ENCODE measurements at places on chromosomes 3 and 15.

GRCh38 chr15:34799149-34800101 lies 4.1 kb upstream of the ACTC1 start:
- DNase-seq: no peak

GRCh38 chr3:151404316-151404715 lies 19.8 kb upstream of the P2RY12 start:
- no peak for DNase-seq

- no peak for DNase-seq
These were observed 188.6 kb upstream of the EPHA3 start for GRCh38 chr3:88918841-88919240.

GRCh38 chr3:154794391-154794790 lies 285.7 kb upstream of the MME start:
- DNase-seq: no peak

- DNase-seq: no peak
These were observed 351.2 kb upstream of the SGO1 start for GRCh38 chr3:20537234-20537633.

DNA sequence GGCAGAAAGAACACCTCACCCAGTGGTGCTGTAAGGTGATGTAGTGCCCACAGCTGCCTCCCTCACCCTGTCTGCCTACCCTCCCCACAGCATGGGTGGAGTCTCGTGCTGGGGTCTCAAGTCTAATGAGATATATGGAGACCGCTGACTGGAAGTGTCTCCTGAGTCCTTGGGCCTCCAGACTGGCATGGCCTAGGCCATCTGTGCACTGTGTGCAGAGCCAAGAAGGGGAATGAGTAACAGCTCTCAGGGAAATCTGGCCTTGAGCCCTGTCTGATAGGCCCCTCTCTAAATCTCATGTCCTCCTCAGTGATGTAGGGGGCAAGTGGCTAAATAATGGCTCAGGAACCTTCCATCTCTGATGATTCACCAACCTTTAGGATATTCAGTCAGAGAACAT lies 277.4 kb downstream of the PLCL2 start:
- no peak for DNase-seq

GRCh38 chr3:73509816-73510215 lies 114.9 kb downstream of the PDZRN3 start:
- DNase-seq: no peak

DNA sequence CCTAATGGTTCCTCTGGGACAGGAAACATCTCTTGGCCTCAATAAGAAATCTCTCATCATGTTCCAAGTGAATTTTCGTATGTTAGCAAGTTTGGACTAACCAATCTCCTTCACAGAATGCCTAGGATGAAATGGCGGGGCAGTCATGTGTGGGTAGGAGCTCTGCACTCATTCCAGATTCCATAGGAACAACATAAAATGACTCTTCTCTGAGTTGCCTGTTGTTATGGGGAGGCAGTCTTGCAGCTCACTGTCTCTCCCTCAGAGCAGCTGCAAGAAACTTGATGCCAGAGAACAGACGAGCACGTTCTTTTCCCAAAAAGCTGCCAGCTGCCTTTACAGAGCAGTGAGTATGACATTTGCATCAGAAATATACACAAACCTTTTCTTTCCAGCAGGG lies 34.1 kb downstream of the SPATA12 start:
- DNase-seq: no peak

GRCh38 chr3:122916580-122916979 lies 111.0 kb downstream of the SEMA5B start:
- no peak for DNase-seq

DNA sequence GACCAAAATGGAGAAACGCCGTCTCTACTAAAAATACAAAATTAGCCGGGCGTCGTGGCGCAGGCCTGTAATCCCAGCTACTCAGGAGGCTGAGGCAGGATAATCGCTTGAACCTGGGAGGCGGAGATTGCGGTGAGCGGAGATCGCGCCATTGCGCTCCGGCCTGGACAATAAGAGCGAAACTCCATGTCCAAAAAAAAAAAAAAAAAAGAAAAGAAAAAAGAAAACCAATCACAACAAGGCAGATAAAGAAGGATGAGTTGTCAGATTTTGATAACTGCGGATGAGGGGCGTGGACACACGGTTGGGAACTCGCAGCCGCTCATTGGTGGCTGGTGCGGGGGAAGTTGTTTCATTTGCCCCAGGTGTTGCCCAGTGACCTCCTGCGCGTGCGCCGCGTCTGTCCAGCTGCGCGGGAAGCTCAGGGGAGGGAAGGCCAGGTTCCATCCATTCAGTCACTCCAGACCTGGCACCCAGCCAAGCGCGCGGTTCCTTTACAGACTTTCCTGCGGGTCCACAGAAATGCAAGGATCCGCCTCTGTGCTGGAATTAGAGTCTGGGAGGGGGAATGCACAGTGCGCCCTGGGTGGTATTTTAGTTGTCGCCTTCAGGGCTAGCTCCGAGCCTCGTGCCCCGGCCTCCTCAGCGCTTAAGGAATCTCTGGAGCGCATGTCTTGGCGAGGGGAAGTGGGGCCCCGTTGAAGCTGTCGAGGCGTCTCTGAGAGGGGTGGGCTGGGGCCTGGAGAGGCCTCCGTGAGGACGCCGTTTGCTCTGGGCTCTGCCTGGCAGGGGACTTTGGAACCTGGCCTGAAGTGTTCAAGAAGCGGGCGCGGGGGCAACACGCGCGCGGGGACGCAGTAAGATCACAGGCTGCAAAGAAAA lies 708 bp upstream of the GCHFR start:
- DNase-seq: peak; percentile 81

DNA sequence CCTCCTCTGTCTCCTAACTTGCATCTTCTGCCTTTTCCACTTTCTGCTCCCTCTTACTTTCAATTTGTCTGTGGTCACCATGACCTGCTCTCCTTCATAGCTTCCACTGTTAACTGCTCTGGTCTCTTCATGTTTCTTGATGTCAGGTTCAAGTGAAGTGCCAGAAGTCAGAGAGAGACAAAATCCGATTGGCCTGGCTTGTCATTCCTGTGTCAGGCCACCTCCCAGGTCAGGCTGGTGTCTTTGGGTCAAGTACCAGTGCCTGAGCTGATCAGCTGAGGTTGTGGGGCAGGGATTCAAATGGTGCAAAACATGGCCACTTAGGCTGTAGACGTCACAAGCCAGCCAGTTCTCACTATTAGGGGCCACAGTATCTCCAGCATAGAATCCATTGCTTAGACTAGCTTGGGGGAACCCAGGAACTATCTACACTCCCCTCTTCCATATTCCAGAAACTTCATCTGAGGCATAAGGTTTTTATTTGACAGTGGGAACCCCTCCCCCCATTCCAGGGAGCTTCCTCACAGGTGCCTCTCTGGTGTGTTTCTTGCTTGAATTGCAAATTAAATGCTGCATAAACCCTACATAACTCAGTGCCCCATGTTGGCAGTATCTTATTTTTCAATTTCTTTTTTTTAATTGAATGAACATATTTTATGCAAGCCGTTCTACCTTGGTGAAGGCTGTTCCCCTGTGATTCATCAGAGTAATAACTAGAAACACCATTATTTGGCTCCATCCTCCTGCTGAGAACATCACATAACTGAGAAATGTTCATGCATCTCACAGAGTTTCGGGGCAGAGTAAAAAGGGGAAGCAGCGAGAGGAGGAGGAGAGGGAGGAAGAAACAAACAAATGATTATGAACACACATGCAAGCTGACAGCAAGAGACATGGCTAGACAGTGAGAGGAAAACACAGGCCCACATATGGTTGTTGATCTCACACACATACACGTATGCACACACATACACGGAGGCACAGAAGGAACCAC lies 175.8 kb downstream of the TLE3 start:
- no peak for DNase-seq

- DNase-seq: no peak
These were observed 269.4 kb upstream of the RBMS3 start for GRCh38 chr3:29011441-29011840.

GRCh38 chr15:88613074-88613944 lies 7.8 kb upstream of the AEN start:
- DNase-seq: no peak

GRCh38 chr3:114557791-114558190 lies 264.0 kb downstream of the TIGIT start:
- DNase-seq: no peak

- DNase-seq: no peak
These were observed 598.9 kb downstream of the SI start for GRCh38 chr3:164479406-164479805.

GRCh38 chr15:83904107-83905040 lies 250.5 kb downstream of the ADAMTSL3 start:
- DNase-seq: no peak

DNA sequence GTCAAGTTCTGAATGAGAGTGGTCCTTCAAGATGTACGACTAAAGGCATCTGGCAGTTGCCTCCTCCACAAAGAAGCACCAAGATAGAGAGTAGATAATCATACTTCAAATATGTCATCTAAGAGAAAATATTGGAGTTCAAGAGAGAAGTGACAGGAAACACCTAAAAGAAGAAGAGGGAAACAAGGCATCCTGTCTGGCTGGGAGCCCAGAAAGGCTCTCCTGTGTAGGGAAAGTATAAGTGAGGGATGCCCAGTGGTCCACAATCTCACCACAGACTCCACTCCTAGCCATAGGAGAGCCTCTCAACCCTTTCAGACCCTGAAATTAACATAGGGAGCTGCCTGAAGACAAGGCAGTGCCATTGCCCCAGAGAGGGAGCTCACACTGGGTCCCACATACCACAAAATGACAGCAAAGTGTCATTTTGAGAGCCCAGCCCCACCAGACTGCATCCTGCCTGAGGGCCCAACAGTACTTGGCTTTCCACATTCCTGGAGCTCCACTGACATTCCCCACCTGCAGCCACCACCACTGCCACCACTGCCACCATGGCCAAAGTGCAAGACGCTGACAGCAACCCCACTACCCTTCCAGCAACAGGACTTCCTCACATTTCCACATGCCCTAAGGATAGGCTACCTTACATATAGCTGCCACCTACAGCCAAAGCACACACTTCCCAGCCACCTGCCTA lies 210.6 kb downstream of the ATP8B4 start:
- no peak for DNase-seq

DNA sequence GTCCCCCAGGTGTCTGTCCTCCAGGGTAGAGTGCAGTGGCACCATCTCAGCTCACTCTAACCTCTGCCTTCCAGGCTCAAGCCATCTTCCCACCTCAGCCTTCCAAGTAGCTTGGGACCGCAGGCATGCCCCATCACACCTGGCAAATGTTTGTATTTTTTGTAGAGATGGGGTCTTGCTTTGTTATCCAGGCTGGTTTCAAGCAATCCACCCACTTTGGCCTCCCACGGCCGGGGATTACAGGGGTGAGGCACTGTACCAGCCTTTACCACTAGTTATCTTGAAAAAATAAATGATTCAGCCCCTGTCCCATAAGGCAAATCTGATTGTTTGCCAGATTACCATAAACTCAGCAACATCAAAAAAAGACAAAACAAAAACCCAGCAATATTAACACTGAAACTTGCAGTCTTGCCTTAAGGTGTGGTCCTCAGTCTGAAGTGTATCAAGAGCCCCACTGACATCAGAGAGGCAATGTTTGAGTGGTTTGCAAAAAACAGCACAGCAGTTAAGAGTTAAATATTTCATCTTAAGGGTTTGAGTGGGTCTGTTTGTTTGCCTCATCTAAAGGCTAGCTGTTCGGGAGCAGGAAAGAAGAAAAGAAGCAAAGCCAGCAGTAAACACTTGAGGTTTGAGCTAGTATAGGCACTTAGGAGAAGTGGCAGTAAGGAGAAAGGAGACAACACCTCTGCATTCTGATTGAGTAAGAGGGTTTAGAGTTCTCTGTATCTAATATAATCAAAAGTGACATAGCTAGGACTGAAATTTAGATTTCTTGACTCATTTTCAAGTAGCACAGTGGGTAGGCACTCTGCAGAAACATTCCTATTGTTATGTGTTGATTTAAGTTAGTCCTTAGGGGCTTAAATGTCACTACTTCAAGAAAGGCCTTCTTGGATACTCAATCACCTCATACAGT lies 26.3 kb upstream of the EDEM1 start:
- DNase-seq: no peak

- DNase-seq: no peak
These were observed 2.2 kb downstream of the TRPC1 start for GRCh38 chr3:142726017-142726416.

GRCh38 chr3:110066206-110066605 lies 728.9 kb upstream of the DPPA4 start:
- no peak for DNase-seq

- DNase-seq: no peak
These were observed 15.0 kb upstream of the RTP3 start for GRCh38 chr3:46482632-46483350.

- no peak for DNase-seq
These were observed 31.0 kb downstream of the IQCB1 start for GRCh38 chr3:121803771-121804320.

GRCh38 chr3:27844052-27844675 lies 122.0 kb upstream of the EOMES start:
- no peak for DNase-seq

DNA sequence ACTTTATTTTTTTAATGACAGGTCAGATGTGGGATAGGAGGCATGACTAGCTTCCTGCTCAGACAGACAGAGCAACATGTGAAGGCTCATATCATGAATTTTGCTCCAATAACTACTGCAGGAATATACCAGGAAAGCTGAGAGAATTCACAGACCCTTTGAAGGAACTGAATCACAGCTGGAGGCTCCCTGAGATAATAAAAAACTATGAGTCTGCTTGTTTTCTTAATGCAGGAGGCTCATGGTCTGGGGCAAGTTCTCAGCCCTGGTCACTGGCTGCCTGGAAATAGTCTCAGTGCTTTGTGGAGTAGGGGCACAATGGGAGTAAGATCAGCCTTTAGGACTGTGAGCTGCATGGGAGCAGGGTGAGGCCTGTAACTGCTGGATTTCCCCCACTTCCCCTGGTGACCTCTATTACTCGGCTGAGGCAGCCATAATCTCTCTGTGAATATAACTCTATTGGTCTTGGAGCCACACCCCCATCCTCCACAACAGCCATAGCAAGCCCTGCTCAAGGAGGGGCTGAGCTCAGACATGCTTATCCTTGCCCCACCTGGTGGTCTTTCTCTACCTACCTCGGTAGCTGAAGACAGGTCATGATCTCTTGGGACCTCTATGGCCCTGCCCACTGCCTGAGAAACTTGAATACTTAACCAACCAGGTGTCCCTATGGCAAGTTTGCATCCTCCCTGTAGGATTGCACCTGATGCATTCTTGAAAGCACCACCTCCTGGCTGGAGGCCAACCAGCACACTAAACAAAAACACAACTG lies 281.6 kb upstream of the TMCO5A start:
- DNase-seq: no peak

GRCh38 chr15:57696146-57696545 lies 10.4 kb upstream of the POLR2M start:
- DNase-seq: no peak

DNA sequence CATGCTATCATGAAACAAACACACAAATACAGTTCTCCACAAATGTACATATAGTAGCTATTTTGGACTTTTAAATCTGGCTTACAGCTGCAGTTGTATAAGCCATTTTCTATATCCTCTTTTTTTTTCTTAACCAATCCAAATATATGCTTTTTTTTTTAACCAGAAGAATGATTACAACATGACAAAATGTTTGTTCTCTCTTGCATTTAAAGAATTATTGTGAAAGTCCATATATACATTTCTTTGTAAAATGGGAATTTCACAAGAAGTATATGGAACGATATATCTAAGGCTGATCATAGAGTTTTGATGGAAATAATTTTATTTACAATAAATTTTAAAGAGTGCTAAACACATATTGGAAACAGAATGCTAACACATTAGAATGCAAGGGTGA lies 95.6 kb downstream of the CD200R1L start:
- no peak for DNase-seq
